ENCODE measurements at places on chromosomes 6 and 20. TPM values are rescaled to one million over a fixed set of nuclear protein-coding genes. Genes with fewer than 3 reads are reported as not detected.

Gene C6orf15
- total RNA-seq: not detected

Gene ARFRP1
- total RNA-seq: 69.8 TPM

Gene TAGAP
- 4.9 TPM for total RNA-seq

Gene BCAS1
- total RNA-seq: 67.2 TPM

Gene TSPO2
- total RNA-seq: not detected

Gene WFDC2
- 244 TPM for total RNA-seq

DNA sequence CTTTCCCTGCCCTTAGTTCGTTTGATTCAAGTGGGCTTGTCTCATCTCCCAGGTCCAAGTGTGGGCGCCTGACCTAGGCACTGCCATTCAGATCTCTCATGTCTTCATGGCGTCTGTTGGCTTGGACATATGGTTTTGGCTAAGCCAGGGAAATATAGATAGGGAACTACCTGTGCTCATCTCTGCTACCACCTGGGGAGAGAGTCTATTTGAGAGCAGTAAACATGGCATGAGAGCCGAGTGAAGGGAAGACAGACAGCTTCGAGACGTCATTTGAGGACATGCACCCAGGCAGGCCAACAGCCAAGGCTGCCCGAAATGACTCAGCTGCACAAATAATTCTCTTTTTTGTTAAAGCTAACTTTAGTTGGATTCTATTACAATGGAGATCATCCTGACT lies 370.7 kb upstream of the AGPAT4 start:
- DNase-seq: no peak

DNA sequence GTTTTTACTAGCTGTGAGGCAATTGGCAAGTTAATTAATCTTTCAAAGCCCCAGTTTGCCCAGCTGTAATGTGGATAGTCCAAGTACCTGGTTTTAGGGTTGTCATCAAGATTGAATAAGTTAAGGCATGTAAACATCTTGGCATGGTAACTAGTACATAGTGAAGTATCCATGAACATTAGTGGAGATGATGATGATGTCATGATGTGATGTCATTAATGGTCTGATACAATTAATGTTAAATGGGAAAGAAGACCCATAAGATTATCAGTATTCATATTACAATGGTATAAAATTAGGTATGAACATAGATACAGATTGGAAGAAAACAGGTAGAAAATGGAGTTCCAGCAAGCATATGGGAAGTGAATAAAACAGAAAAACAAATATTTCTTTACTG lies 5.3 kb downstream of the EPB41L1 start:
- DNase-seq: no peak

- DNase-seq: no peak
Measured at GRCh38 chr6:39086294-39086693, 28.7 kb downstream of the SAYSD1 start.

- DNase-seq: no peak
Measured at GRCh38 chr6:39029156-39030011, 19.2 kb upstream of the GLP1R start.

DNA sequence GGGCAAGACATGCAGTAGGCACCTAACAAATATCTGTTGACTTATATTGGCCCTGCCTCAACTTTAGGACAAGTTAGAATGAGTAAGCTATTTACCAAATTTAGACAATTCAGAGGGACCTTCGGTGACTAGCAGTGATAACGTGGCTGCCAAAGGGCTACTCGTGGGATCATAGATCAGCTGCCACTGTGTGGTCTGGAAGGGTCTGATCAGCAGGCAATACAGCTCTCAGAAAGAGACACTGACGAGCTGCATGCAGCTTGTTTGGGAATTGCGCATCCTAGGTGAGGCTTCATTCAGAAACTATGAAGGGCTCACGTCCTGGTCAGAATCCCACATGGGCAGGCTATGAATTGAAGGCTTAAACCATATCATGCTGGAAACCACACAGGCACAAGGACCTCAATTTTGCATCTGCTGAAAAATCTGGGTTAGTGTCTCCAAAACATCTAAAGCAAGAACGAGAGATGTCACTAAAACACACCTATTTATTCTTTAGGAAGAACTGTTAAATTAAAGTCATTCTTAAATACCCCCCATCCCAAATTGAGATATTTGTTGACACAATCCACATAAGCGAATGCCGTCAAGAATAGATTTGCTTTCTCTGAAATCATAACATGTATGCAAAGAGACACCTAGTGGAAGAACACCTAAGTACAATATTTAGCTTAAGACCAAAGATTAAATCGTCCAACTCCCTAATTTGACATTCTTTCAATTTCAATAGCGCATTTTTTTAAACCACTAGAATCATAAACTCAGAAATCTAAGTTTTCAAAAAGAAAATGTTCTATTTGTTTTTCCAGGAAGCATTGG lies 79.6 kb downstream of the IPCEF1 start:
- no peak for DNase-seq

- DNase-seq: no peak
Measured at GRCh38 chr6:14020551-14020950, 95.8 kb downstream of the RNF182 start.

DNA sequence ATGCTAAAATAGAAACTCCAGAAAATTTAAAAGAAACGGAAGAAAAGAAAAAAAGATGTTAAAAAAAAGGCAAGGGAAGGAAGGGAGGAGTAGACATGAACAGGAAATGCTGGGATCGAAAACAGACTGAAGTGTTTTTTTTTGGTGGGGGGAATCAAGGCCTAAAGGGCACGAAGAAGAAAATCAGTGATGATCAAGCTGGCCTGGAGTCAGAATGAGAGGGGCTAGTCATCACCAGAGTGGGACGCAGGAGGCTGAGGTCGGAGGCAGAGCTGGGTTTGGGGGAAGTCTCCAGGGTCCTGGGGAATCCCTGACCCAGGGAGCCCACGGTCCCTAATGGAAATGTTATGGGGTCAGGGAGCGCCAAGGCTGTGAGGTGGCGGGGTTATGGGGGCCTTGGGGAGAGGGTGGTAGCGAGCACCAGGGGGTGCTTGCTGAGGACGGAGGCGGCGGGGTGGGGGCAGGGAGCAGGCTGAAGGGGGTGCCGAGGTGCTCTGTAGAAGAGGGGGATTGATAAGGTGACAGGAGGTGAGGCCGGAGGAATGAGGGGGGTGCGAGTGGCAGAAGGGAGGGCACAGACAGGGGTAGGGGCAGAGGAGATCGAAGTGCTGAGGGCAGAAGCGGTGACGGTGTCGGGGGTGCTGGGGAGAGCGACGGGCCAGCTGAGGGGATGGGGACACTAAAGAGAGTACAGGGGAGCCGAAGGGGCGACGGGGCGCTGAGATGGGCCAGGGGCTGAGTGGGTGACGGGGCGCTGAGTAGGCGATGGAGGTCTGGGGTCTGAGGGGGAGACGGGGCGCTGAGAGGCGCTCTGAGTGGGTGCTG lies 684 bp downstream of the ZNFX1 start:
- peak; percentile 65 for DNase-seq

DNA sequence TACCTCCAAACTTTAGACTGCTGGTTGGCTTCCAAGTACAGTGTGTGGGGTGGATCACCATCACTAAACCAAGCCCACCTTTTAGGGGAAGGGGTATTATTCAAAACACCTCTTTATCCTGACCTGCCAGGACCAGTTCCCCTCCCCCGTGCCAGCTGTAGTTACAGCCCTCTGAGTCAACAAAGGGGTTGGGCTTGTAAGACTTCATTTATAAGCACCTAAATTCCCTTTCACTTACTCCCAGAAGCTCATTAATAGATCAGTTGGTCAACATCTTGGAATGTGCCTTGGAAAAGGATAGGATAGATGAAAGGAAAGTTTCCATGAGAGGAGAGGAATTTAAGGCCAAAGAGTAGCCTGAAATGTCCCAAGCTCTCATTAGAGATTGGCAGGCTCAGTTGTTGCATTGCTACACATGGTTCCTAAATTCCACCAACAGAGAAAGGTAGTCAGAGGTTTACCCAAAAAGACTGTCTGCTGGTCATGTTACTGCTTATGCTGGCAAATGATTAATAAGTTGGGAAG lies 59.2 kb downstream of the TNFAIP3 start:
- DNase-seq: no peak

DNA sequence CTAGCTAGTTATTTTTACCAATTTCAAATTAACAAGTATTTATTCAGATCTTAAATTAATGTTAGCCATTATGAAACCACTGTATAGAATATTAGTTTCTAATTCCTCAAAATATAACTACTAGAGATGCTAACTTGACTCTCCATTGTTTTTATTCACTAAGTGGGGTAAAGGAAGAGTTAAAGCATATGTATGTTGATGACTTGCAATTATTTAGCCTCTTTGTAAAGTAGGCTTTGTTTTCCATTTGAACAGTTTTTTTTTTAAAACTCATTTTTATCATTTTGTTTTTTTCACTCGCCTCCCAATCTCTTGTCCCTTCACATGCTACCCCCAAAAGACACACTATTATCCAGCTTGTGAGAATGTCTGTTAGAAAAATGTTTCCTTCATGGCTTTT lies 3.3 kb downstream of the FAM162B start:
- DNase-seq: no peak

- DNase-seq: no peak
Measured at GRCh38 chr6:56536536-56536935, 106.2 kb downstream of the DST start.

DNA sequence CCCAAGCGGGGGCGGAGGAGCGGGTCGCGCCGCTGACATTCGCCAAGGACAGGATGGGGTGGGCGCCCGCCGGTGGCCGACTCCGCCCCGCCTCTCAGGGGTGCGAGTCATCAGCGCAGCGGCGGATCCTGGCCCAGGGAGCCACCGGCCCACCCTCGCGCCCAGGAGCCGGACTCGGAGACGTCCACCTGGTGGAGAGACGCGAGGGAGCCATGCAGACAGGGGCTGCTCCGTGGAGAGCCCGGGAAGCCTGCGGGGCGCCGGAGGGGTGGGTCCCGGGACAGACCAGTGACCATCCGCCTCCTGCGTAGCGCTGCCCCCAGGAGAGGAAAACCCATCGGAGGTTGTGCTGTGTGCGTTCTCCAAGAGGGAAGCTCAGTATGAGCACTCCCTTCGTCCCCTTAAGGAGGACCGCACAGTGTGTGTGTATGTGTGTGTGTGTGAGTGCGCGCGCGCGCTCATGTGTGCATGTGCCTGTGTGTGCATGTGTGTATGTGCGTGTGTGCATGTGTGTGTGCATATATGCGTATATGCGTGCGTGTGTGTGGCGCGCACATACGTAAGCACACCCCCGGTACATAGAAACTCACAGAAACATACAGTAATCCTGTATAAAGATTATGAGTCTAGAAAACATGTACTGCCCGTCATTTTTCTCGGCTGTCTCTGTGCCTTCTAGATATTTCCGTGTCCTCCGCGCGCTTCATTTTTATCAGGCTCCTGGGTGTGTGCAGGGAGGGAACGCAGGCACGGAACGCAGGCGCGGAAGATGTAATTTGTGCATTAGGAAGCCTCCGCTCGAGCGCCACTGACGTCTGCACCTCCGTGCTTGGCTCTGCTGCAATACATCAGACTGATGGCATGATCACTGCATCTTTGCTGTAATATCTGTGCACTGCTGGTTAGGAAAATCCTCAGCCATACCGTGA lies 158.9 kb downstream of the TBXT start:
- no peak for DNase-seq

GRCh38 chr20:62652041-62652893 lies 10.0 kb downstream of the SLCO4A1 start:
- peak; percentile 91 for DNase-seq

DNA sequence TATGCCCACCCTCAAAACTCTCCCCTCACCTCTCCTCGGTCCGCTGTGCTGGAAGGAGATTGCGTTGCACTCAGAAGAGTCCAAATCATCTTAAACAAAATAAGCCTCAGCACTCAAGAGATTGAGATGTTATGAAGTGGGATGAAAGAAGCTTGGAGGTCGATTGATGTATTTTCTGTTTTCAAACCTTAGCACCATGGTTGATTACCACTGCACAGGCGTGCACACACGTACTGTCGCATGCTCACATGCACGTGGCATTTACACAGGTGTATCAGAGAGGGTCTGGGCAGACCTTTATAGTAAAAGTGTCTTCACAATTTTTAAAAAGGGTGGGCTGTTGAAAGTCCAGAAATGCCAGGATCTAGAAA lies 612 bp upstream of the AGPAT4 start:
- no peak for DNase-seq

DNA sequence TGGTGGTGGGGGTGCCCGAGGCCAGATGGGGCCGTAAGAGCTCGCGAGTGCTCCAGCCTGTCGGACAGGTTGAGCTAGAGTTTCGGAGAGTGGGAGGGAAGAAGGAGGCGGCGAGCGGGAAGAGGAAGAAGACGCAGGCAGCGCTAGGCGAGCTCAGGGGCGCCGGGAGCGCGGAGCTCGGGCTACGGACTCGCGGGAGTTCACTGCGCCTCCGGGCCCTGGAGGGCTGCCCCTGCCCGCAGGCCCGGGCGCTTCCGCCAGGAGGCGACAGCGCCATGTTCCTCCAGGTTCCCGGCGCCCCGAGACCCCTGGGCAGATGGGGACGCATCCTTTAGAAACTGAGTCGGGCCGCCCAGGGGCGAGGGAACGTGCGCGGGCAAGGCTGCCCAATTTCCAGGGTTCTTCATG lies 984 bp downstream of the TFAP2C start:
- DNase-seq: peak; percentile 91

DNA sequence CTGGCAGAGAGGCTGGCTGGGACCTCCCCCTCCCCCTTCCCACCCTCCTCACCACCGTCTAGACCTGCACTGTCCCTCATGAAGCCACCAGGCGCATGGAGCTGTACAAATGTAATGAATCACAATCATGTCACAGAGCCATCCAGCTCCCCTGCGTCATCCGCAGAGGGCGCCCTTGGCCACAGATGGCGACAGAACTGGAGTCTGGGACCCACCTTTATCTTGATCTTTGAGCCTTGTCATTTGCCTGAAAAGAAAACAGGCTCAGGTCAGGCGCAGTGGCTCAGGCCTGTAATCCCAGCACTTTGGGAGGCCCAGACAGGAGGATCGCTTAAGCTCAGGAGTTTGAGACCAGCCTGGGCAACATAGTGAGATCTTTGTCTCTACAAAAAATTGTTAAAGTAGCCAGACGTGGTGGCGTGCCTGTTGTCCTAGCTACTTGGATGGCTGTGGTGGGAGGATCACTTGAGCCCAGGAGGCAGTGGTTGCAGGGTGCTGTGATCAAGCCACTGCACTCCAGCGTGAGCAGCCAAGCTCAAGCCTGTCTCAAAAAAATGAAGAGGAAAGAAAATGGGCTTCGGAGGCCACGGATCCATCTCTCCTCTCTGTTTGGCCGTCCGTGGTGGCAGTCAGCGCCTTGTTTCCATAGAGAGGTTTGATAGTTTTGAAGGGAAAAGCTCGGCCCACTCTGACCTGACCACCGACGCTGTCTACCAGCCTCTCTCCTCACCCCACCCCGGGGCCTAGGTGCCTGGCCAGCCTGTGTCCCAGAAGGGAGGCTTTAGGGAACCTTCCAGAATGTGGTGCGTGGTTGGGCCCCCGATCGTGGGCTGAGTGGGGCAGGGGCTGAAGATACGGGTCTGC lies 6.2 kb downstream of the COL9A3 start:
- DNase-seq: no peak

GRCh38 chr6:94215552-94215951 lies 796.2 kb upstream of the EPHA7 start:
- no peak for DNase-seq

DNA sequence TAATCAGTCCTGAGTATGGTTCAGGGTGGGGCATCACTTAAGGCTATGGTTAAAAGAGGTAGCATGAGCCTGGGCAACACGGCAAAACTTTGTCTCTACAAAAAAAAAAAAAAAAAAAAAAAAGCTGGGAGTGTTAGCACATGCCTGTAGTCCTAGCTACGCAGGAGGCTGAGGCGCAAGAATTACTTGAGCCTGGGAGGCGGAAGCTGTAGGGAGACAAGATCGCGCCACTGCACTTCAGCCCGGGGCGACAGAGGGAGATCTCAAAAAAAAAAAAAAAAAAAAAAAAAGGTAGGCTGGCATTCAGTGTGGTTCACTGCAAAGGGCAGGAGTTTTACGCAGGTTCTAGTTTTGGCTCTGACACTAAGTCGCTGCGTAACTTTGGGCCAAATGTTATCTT lies 15.1 kb downstream of the ELOVL2 start:
- no peak for DNase-seq

GRCh38 chr20:63246490-63247288 lies 7.6 kb downstream of the NKAIN4 start:
- no peak for DNase-seq

All from ureter (tissue), 1 donor.